ENCODE measurements at places on chromosomes 7 and 10.

- no peaks in the 10 kb centered on the region for H3K36me3 ChIP-seq
- no peaks in the 10 kb centered on the region for H3K27me3 ChIP-seq
- peaks cover 19% of the 10 kb centered on the region for H3K4me1 ChIP-seq
- no peak overlapping the region for H3K4me3 ChIP-seq
- no peak for DNase-seq
These were observed 129.6 kb downstream of the PRPF18 start for GRCh38 chr10:13716081-13717071.

- peak overlapping the region; percentile 81 for H3K4me3 ChIP-seq
- H3K36me3 ChIP-seq = no peaks in the 10 kb centered on the region
- DNase-seq = no peak
- H3K4me1 ChIP-seq = peaks cover 18% of the 10 kb centered on the region
- no peaks in the 10 kb centered on the region for H3K27me3 ChIP-seq
- H3K27ac ChIP-seq = peak overlapping the region; percentile 77
These were observed 512 bp downstream of the FAM24B start for GRCh38 chr10:122878799-122879338.

DNA sequence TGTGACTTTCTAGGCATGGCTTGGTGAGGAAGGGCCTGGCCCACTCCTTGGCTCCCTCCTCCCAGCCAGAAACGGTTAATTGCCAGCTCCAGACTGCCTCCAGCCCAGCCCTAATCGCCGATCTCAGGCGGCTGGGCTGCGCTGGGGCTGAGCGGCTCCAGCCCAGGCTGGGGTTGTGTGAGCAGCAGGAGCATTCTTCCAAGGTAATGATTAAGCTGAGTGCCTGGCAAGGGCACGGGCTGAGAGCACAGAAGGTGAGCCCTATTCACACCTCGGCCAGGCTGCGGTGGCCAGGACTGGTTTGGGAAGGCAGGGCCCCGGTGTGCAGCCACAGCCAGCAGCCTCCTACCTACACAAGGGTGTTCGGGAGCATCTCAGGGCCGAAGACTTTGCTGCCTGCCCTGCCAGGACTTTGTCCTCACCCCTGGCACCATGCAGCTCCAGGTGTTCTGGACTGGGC lies at the start of gene TMEM72:
TMEM72 (plus strand) TSS at position 257 of the 460 bp plus-strand sequence; CDS start at position 433, 176 bp downstream.
- no peak for DNase-seq
- no peaks in the 10 kb centered on the region for H3K4me1 ChIP-seq
- H3K36me3 ChIP-seq = no peaks in the 10 kb centered on the region
- H3K27me3 ChIP-seq = no peaks in the 10 kb centered on the region

DNA sequence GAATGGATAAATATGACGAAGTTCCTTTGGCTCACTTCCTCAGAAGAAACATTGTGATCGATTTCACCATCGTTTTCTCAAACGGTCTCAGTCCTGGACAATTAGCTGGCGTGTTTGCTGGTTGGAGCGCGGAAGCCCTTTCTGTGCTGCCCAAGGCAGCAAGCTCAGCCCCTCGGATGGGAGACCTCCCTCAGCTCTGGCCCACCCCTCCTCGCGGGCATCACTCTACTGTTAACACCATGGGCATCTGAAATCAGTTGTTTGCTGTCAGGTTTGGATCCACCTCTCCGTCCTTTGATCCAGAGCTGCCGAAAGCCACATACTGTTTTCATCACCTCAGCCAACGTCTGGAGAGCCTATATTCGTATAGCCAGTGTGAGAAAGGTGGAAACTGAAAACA lies 68.2 kb downstream of the C10orf143 start:
- H3K4me3 ChIP-seq = no peak overlapping the region
- no peaks in the 10 kb centered on the region for H3K4me1 ChIP-seq
- DNase-seq = no peak
- H3K27me3 ChIP-seq = no peaks in the 10 kb centered on the region
- H3K36me3 ChIP-seq = no peaks in the 10 kb centered on the region

GRCh38 chr10:73478636-73479035 lies 17.2 kb downstream of the PPP3CB start:
- no peak for DNase-seq
- H3K36me3 ChIP-seq = peaks cover 5% of the 10 kb centered on the region
- H3K4me1 ChIP-seq = peaks cover 15% of the 10 kb centered on the region
- no peaks in the 10 kb centered on the region for H3K27me3 ChIP-seq
- no peak overlapping the region for H3K4me3 ChIP-seq
- H3K27ac ChIP-seq = no peak overlapping the region

DNA sequence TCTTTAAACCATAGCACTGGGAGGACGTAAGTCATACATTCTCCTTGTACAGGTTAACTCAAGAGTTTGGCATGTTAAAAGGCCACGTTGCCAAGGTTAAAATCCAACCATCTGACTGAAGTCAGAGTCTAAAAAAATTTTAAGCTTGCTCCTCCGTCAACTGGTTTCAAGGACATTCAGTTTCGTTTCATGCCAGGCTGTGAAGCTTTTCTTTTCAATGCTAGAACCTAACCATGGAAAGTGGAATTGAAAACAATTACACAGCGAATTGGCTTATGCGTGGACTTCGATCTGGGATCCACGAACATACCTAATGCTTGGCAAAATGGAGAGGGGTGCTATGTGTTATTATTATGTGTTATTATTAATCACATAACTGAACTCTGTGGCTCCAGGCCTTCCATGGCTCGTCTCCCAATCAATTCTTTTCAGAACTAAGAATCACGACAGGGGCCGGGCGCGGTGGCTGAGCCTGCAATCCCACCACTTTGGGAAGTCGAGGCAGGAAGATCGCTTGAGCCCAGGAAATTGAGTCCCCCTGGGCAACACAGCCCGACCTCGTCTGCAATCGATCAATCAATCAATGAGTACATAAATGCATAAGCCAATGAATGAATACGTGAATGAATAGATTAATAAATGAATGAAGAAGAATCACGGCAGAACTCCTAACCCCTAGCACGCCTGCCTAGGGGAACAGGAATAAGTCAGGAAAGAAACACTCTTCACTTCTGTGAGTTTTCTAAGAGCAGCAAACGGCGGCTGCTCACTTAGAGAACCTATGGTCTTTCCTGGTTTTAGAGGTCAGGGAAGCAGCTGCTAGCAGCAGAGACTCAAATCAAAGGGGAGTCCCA lies 733 bp upstream of the ARL5B start:
- no peaks in the 10 kb centered on the region for H3K36me3 ChIP-seq
- peaks cover 21% of the 10 kb centered on the region for H3K4me1 ChIP-seq
- peak overlapping the region; percentile 89 for H3K4me3 ChIP-seq
- peak overlapping the region; percentile 92 for H3K27ac ChIP-seq
- DNase-seq = peak; percentile 14

DNA sequence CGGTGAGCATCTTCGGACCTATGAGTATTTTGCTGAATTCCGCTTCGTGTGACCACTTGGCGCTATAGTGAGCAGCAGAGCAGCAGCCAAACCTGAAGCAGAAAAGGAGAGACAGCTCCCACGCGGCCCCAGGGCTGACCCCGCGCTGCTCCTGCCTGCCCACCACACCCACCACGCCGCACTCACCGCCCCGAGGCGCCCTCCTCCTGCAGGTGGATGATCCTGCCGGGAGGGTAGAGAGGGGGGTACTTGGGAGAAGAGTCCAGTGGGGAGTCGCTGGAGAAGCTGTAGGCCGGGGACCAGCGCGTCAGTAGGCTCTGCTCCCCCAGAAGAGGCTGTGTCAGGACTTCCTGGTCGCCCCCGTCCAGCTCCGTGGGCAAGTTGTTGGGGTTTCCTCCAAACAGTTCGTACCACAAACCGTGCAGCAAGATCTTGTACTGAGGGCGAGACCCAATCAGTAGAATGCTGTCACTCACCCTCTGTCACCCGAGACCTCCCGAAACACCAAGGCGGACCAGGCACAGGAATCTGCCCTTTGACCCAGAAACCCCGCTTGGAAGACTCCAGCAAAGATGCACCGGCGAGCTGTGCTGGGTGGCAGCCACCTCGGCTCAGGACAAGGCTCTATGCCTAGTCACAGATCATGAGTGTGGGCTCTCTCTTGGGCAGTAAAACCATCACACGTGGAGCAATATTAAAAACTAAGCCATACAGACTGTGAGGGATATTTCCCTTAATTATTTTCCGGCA lies 37.6 kb downstream of the DAGLB start:
- no peak overlapping the region for H3K4me3 ChIP-seq
- H3K27ac ChIP-seq = no peak overlapping the region
- peaks cover 23% of the 10 kb centered on the region for H3K36me3 ChIP-seq
- H3K27me3 ChIP-seq = no peaks in the 10 kb centered on the region
- no peak for DNase-seq
- H3K4me1 ChIP-seq = no peaks in the 10 kb centered on the region

GRCh38 chr10:103708627-103709288 lies 146.6 kb downstream of the SH3PXD2A start:
- H3K4me3 ChIP-seq = no peak overlapping the region
- no peak overlapping the region for H3K27ac ChIP-seq
- H3K27me3 ChIP-seq = no peaks in the 10 kb centered on the region
- no peak for DNase-seq

DNA sequence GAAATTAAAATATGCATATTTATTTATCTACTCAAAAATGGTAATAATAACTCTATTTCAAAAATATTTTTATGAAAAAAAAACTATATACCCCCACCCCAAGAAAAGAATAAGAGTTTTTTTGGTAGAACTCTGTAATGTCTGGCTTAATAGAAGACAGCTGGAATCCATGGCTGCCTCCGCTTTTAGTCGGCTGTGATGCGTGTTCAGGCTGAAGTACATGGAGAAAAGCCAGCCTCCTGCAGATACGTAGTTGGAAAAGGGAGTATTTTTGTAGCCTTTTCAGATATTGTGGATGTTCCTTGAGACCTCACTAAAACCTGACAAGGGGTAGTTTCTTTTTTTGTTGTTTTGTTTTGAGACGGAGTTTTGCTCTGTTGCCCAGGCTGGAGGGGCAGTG lies 10.0 kb downstream of the FOXK1 start:
- peaks cover 15% of the 10 kb centered on the region for H3K4me1 ChIP-seq
- H3K36me3 ChIP-seq = no peaks in the 10 kb centered on the region
- no peak for DNase-seq
- no peaks in the 10 kb centered on the region for H3K27me3 ChIP-seq

- H3K36me3 ChIP-seq = no peaks in the 10 kb centered on the region
- no peak overlapping the region for H3K4me3 ChIP-seq
- no peak for DNase-seq
- H3K27me3 ChIP-seq = no peaks in the 10 kb centered on the region
These were observed 8.1 kb downstream of the MAP3K8 start for GRCh38 chr10:30442019-30442606.

DNA sequence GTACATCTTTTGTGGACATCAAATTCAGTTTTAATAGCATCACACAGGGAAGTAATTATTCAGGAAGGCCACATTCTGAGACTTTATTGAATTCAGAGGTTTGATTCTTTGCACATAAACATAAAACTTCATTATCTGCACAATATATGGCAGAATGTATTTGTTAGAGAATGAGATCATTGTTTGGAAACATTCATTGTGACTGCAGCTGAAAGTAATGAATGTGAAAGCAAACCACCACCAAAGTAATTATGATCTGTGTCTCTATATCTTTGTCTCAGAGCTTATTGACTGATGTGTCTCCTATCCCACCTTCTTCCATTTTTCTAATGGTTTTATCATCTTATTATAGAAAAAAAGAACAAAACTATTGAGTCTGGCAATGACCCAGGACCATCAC lies 340.9 kb upstream of the PCDH15 start:
- no peaks in the 10 kb centered on the region for H3K27me3 ChIP-seq
- no peaks in the 10 kb centered on the region for H3K4me1 ChIP-seq
- H3K36me3 ChIP-seq = no peaks in the 10 kb centered on the region

GRCh38 chr7:87361320-87361719 lies 15.9 kb downstream of the CROT start:
- DNase-seq = no peak
- H3K27me3 ChIP-seq = no peaks in the 10 kb centered on the region
- H3K36me3 ChIP-seq = no peaks in the 10 kb centered on the region
- H3K4me1 ChIP-seq = no peaks in the 10 kb centered on the region

DNA sequence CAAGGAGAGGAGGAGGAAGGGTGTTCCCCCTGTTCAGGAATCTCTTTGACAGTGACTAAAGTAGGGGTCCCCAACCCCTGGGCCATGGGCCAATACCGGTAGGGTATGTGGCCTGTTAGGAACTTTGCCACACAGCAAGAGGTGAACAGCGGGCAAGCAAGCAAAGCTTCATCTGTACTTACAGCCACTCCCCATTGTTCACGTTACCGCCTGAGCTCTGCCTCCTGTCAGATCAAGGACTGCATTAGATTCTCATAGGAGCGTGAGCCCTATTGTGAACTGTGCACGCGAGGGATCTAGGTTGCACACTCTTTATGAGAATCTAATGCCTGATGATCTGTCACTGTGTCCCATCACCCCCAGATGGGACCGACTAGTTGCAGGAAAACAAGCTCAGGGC lies 201.6 kb downstream of the CAMK1D start:
- H3K27ac ChIP-seq = no peak overlapping the region
- H3K4me1 ChIP-seq = peaks cover 13% of the 10 kb centered on the region
- DNase-seq = no peak
- no peak overlapping the region for H3K4me3 ChIP-seq
